Sigmoid colon (tissue), 7 donors: ENCODE measurements at places on chromosomes 1 and 21. TPM values are rescaled to one million over a fixed set of nuclear protein-coding genes. Genes with fewer than 3 reads are reported as not detected.

DNA sequence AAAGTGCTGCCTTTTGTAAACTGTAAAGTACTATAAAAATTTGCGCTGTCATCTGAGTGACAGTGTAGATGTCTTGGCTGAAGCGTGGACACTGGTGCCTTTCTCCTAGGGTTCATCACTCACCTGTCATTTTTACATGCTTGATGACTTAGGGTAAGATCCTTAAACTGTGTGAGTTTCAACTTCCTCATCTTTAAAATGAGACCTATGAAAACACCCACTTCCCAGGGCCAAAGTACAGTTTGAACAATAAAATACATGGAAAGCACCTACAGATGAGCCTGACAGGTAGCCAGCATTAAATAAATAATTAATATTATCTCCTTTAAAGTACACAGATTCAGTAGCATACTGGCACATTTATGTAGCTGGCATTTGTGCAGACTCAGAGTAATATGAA, 309.9 kb downstream of the CHRM3 start:
- no peaks in the 10 kb centered on the region for H3K4me1 ChIP-seq
- no peak overlapping the region for H3K4me3 ChIP-seq
- no peak overlapping the region for H3K27ac ChIP-seq
- no peak for DNase-seq
- H3K27me3 ChIP-seq: no peaks in the 10 kb centered on the region

GRCh38 chr1:12448746-12449177, 169.2 kb downstream of the DHRS3 start:
- no peaks in the 10 kb centered on the region for H3K36me3 ChIP-seq
- H3K27me3 ChIP-seq: no peaks in the 10 kb centered on the region
- H3K27ac ChIP-seq: peak overlapping the region; percentile 88

GRCh38 chr1:53938136-53938830, 7.2 kb downstream of the IFT25 start:
- no peaks in the 10 kb centered on the region for H3K27me3 ChIP-seq
- no peak overlapping the region for H3K4me3 ChIP-seq
- H3K27ac ChIP-seq: no peak overlapping the region
- H3K4me1 ChIP-seq: no peaks in the 10 kb centered on the region
- H3K36me3 ChIP-seq: no peaks in the 10 kb centered on the region

DNA sequence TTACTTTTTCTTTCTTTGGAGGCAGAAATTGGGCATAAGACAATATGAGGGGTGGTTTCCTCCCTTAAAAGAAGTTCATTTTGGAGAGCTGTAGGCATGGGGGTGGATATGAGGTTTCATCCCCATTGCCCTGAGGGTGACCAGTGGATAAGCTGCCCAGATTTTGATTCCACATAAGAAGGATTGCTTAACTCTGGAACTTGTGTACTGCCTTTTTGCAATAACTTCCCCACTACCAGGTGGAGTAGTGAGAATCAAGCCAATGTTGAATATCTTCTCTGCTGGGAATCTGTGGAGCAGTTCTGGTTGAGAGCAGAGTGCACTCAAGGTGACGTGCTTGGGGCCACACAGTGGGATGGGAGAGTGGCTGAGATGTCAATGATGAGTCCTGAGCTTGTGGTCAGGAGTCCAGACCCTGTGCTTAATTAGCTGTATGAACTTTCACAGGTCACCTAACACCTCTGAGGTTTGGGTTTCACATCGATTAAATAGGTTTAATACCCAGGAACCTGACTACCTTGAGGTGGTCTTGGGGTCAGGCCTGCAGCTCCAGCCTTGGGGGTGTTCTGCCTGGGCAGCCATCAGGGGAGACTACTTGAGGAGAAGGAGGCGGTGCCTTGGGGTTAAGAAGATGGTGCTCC, 152.9 kb downstream of the FCRL5 start:
- no peak overlapping the region for H3K4me3 ChIP-seq
- peaks cover 14% of the 10 kb centered on the region for H3K4me1 ChIP-seq
- no peak for DNase-seq
- no peak overlapping the region for H3K27ac ChIP-seq
- H3K36me3 ChIP-seq: no peaks in the 10 kb centered on the region
- H3K27me3 ChIP-seq: no peaks in the 10 kb centered on the region

DNA sequence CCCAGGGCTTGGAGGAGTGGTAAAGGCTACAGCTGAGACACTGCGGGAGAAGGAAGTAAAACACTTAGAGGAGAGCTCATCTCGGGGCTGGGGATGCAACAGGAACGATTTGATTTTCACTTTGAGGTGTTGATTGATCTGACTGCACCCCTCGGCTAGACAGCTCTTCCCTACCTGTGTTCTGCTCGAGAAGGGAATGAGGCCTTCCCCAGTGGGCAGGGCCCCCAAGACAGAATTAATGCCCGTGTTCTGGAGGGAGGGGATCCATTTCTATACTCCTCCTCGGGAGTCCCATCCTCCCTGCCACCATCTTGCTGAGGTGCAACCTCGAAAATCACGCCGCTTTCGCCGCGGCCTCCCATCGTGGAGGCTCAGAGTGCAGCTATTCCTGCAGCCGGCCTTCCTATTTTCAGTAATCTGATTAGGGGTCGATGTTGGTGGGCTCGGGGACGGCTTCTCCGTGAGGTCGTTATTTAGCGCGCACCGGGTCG, 2.4 kb downstream of the ATP2B4 start:
- H3K36me3 ChIP-seq: no peaks in the 10 kb centered on the region
- no peaks in the 10 kb centered on the region for H3K27me3 ChIP-seq
- peak overlapping the region; percentile 88 for H3K27ac ChIP-seq
- H3K4me1 ChIP-seq: peaks cover 55% of the 10 kb centered on the region

GRCh38 chr1:182249201-182249676, 142.4 kb downstream of the GLUL start:
- H3K27ac ChIP-seq: no peak overlapping the region
- H3K36me3 ChIP-seq: no peaks in the 10 kb centered on the region
- no peaks in the 10 kb centered on the region for H3K27me3 ChIP-seq
- no peaks in the 10 kb centered on the region for H3K4me1 ChIP-seq
- no peak for DNase-seq

C1orf87 gene
- not detected for total RNA-seq
